CD4-positive, alpha-beta T cell treated with Interferon alpha-2 for 1 hour (primary cell): ENCODE measurements at places on chromosomes 13 and 19.

DNA sequence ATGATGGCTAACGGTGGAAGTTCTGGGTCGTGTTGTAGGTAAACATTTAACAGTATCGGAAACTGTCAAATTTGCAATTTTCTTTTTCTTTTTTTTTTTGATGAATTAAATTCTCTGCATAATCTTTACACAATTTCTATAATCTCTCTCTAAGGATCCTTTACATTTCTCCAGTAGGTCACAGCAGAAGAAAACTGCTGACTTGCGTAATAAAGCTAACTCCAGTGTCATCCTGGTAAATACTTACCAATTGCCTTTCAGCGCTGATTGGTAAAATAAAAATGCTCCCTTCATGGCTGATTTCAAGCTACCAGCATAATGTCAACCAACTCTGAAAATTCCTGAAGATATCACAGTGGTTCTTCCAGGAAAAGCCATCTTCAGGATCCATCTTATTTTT lies 510.5 kb upstream of the ATXN8OS start:
- DNase-seq: no peak

DNA sequence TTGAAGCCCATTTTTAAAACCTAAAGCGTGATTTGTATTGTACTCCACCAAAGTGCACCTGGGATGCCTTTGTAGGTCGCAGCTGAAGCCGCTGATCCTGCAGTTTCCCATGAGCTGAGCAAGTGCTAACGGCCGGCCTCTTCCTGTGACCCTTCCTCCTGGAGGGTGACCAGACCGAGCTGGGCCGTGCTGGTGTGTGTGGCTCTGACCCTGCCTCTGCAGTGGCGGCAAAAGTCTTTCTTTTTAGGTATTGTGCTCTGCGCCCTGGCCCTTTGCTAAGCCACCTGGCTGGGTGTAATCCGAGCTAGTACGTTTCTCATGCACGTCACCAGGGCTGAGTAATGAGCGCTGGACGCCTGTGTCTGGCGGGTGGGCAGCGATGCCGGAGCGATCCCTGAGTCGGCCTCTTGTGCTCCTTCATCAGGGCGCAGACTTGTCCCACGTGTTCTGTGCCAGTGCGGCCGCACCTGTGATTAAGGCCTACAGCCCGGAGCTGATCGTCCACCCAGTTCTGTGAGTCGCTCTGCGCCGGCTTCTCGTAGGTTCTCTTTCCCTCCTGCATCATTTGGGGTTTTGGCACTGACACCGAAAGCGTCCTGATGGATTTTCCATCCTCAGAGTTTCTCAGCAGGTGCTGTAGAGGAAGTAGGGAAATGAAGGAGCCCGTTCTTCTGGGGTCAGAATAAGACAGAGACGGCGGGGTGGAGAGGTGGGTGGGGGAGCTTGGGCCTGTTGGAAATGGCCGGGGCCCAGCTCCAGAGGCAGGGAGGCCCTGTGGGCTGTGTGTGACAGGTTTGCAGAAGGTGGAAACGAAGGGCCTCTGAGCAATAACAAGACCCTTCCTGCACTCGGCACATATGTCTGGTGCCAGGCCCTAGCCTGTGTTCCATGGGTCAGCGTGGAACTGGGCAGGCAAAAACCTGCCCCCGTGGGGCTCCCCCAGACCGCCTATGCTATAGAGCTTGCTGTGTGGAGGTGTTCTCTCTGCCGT lies 9.7 kb downstream of the NAXD start:
- DNase-seq: no peak

DNA sequence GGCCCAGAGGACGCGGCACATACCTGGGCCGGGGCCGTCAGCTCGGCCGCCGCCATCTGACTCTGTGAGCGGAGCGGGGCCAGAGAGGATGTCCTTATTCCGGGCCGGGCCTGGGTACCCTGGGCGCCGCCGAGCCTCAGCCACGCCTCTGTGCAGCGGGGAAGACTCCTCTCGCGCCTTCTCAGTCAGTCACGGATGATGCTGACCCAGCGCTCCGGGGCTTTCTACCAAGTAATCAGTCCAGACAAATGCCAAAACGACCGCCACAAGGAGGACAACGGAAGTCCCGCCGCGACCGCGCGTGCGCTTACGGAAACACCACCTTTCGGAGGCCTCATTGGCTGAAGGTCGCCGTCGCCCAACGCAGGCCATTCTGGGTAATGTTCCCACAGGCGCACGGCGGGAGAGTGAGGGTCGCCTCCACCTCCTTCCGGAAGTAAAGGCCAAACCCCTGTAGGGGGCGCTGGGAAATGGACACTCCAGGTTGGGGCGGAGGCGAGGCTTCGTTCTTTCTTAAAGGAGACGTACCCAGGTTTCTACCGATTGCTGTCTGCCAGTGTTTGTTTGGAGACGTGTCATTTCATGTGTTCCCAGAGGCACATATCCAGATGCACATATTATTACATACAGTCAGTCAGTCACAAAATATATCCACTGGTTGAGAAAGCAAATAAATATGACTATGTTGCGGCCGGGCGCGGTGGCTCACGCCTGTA lies at the start of gene ZNF256:
TSS of gene ZNF256 (minus strand) at position 288 of the 716 bp plus-strand sequence. CDS start at position 56, 232 bp downstream.
- peak; percentile 90 for DNase-seq

DNA sequence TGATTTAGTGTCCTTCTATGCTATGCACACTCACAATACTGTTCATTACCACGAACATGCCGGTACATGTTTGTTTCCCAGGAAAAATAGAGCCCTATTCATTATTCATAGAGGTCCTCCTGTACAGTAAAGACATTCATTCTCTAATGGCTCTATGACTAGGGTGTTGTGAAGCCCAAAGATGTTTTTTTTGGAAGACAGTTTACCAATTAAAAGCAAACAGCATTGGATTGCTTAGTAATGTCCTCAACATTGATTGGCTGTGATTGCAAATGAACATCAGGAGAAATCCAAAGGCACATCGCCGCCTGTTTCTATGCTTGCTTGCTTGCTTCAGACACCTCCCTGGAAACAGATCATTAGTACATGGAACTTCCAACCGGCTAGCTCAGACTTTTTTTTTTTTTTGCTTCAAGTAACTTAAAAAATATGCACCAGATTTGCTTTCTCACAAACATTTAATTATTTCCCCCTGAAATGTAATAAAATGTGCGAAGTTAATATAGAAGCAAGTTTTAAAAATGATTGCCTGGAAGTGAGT lies 8.8 kb upstream of the GPC6 start:
- no peak for DNase-seq

GRCh38 chr13:89550938-89551337 lies 1796.5 kb upstream of the MIR17HG start:
- DNase-seq: no peak

GRCh38 chr19:2610637-2611482 lies 91.6 kb downstream of the GNG7 start:
- DNase-seq: peak; percentile 90

DNA sequence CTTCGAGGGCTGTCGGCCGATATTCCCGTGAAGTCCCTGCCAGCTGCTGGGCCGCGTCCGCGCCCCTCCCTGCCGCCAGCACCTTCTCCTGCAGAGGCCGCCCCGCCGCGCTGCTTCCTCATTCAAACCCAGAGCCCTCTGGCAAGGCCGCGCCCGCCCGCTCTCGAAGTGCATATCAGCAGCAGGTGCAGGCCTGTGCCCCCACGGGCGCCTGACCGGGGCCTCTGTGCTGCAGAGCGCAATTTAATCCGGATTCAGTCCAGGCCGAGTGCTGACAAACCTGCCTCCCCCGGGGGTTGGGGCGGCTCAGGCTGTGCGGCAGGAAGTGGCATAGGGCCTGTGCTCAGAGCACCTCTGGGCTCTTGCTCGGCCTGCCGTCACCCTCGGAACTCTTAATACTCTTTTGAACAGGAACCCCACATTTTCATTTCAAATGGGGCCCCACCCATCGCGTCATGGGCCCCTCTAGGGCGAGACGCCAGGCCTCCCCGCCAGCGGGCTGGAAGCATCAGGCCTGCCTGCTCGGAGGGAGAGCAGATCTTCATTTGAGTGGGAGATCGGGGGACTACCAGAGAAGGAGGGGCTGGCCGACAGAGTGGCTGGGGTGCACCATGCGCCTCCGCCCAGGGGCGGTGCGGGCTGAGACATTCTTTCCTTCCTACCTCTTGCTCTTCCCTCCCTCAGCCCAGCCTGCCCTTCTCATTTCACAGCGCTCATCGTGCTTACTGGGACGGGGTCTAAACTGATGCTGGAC lies 125.7 kb downstream of the TNFRSF19 start:
- peak; percentile 65 for DNase-seq

DNA sequence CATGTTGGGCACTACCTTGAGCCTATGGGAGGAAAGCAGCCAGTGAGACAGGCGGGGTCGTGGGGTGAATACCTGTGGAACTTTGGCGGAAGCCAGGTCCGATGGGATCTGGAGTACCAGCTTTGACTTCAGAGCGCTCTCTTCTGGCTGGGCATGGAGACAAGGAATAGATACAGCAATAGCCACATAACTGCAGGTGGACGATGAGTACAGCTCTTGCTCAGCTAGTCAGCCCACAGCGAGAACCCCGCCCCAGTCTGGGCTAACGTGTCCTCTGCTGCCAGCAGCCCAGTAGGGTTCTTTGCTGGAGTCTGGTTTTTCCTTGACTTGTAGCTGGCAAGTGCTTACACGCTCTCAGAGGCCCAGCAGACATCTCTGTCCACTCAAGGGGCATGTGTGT lies 83.4 kb downstream of the SIPA1L3 start:
- no peak for DNase-seq

GRCh38 chr19:56350416-56351045 lies 35.9 kb upstream of the ZSCAN5A start:
- peak; percentile 68 for DNase-seq

GRCh38 chr13:30526612-30527495 lies 61.1 kb upstream of the HMGB1 start:
- no peak for DNase-seq

DNA sequence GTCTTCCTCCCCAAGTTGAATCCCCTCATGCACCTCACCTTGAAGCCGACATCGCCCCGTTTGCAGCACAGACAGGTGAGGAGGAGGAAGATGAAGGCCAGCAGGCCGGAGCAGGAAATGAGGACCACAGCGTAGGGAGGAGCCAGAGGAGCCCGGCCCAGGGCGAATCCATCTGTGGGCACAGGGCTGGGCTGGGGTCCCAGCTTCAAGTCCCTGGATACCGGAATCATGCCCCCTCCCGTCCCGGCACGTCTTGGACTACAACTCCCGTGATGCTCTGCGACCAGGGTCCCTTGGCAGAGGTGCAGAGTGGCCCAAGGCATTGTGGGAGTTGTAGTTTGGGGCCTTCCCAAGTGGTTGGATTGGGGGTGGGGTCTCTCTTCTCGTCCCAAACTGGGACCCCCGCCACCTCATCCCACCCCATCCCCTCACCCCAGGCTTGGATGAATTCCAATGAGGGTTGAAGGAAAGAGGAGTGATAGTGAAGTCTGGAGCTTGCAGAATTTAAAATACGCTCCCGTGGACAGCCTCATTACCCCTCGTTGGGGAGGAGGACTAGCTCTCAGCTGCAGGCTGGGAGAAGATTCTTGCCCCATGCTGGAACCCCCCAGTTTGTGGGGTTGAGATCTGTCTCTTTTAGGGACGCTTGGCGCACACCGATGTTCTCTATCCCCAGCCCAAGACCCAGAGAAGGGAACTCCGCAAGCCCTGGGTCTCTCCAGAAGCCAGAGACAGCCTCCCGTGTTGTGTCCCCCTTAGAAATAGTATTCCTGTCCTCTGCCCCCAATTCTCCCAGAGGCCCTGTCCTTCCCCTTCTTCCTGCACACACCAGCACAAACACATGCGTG lies 990 bp downstream of the LMTK3 start:
- DNase-seq: peak; percentile 64

DNA sequence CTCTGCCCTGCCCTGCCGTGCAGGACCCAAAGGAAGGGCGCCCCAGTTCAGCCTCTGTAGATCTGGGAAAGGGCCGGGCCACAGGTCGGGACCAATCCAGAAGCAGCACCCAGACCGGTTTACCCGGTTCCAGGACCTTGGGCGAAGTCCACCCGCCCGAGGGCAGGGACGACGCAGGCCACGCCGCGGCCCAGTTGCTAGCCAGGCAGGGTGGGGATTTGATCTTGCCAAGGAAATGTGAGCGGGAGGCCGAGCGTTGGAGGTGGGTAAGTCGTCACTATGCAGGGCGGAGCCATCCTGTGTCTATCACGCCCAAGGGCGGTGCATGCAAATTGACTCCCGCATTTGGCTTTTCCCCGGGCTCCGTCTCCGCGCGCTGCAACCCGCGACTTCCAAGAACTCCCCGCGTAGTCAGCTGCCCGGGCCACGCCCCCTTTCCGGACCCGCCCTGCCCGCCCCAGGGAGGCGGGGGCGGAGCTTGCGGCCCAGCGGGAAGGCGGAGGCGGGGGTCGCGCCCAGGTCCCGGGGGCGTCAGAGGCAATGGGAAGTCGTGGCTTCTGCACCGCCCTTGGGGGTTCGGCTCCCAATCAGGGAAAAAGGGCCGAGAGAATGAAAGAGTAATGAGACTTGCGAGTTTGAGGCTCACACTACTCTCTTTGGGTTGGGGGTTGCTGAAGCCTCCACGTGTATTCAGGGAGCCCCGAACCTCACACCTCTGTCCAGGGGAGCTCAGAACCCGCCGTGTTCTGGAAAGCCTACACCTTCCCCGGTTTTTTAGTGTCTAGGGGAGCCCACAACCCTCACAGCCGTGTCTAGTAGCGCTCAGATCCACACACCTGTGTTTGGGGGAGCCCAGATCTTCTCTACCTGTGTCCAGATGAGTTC lies 12.8 kb downstream of the IER2 start:
- DNase-seq: peak; percentile 91

- peak; percentile 56 for DNase-seq
These were observed 18.0 kb upstream of the RBM26 start for GRCh38 chr13:79423801-79424642.

DNA sequence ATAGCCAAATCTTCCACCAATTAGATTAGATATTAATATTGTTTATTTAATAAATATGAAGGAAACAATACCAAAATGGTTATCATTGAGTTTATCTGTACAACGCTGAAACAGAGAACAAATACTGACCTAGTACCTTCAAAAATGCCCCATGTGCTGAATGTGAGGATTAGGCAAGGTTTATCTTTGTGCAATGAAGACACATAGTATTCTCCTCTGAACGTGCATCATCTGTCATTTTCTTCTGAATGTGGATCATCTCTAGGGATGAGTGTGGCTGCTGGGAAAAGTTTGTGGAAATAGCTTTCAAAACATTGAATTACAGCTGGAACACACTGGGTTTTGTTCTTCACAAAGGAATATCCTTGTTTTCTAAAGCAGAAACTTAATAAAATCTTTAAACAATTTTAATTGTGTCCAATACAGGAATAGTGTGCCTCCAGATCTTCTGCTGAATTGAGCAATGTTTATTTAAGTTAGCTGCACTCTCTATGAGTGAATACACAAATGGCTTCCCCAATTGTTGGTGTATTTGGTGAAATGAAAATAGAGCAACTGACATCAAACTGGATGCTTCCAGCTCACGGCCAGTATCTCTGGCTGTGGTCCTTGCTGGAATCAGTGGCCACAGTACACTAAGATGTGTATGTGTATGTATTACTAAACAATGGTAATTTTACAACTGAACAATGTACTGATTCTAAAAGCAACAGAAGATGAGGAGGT lies 6.7 kb downstream of the COL4A1 start:
- no peak for DNase-seq

GRCh38 chr19:17249887-17250548 lies 4.3 kb upstream of the NR2F6 start:
- DNase-seq: no peak
